Calu3 (cell line): ENCODE measurements at places on chromosomes 11 and 22.
A peak's percentile ranks its signal among the peaks of the same experiment; 100 is the strongest.

- H3K4me3 ChIP-seq: no peak overlapping the region
- H3K4me1 ChIP-seq: no peaks in the 10 kb centered on the region
- H3K27ac ChIP-seq: no peak overlapping the region
- no peaks in the 10 kb centered on the region for H3K27me3 ChIP-seq
Observed at GRCh38 chr22:25630447-25630846, 66.0 kb downstream of the GRK3 start.

GRCh38 chr11:43951231-43951630, 8.8 kb downstream of the C11orf96 start:
- H3K36me3 ChIP-seq: no peaks in the 10 kb centered on the region
- DNase-seq: no peak
- H3K27ac ChIP-seq: no peak overlapping the region
- peaks cover 26% of the 10 kb centered on the region for H3K4me1 ChIP-seq

GRCh38 chr11:3865388-3866193, 10.1 kb downstream of the STIM1 start:
- no peak for DNase-seq
- no peak overlapping the region for H3K4me3 ChIP-seq
- no peaks in the 10 kb centered on the region for H3K27me3 ChIP-seq

GRCh38 chr11:60252213-60253108, 9.5 kb upstream of the MS4A4E start:
- no peak for DNase-seq
- H3K27me3 ChIP-seq: no peaks in the 10 kb centered on the region
- peak overlapping the region; percentile 33 for H3K27ac ChIP-seq
- no peak overlapping the region for H3K4me3 ChIP-seq

- H3K4me3 ChIP-seq: no peak overlapping the region
- no peak overlapping the region for H3K27ac ChIP-seq
- no peaks in the 10 kb centered on the region for H3K4me1 ChIP-seq
- DNase-seq: no peak
- H3K36me3 ChIP-seq: no peaks in the 10 kb centered on the region
Observed at GRCh38 chr22:17492247-17492646, 71.1 kb upstream of the SLC25A18 start.

GRCh38 chr22:17257121-17258001, 38.1 kb upstream of the ADA2 start:
- no peak overlapping the region for H3K27ac ChIP-seq
- H3K36me3 ChIP-seq: no peaks in the 10 kb centered on the region
- no peak overlapping the region for H3K4me3 ChIP-seq

DNA sequence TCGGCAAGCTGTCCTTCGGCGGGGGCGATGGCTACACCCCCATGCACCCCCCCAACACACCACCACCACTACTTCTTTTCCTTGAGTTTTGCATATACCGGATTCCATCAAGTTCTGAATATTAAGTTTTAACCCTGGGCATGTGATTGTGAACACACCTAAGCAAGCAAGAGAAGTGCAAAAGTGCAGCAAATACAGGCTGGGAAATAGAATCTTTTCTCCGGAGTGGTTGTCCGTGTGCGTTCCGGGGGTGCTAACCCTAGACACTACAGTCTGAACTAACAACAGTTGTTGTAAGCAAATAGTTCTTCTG, 574 bp downstream of the PRSS23 start:
- H3K27me3 ChIP-seq: no peaks in the 10 kb centered on the region
- no peak overlapping the region for H3K27ac ChIP-seq
- DNase-seq: no peak
- H3K4me3 ChIP-seq: peak overlapping the region; percentile 74

GRCh38 chr22:32325416-32325801, 32.3 kb upstream of the RFPL3 start:
- H3K36me3 ChIP-seq: no peaks in the 10 kb centered on the region
- H3K27ac ChIP-seq: no peak overlapping the region
- H3K27me3 ChIP-seq: peaks cover 94% of the 10 kb centered on the region
- H3K4me1 ChIP-seq: no peaks in the 10 kb centered on the region
- H3K4me3 ChIP-seq: no peak overlapping the region
- no peak for DNase-seq

DNA sequence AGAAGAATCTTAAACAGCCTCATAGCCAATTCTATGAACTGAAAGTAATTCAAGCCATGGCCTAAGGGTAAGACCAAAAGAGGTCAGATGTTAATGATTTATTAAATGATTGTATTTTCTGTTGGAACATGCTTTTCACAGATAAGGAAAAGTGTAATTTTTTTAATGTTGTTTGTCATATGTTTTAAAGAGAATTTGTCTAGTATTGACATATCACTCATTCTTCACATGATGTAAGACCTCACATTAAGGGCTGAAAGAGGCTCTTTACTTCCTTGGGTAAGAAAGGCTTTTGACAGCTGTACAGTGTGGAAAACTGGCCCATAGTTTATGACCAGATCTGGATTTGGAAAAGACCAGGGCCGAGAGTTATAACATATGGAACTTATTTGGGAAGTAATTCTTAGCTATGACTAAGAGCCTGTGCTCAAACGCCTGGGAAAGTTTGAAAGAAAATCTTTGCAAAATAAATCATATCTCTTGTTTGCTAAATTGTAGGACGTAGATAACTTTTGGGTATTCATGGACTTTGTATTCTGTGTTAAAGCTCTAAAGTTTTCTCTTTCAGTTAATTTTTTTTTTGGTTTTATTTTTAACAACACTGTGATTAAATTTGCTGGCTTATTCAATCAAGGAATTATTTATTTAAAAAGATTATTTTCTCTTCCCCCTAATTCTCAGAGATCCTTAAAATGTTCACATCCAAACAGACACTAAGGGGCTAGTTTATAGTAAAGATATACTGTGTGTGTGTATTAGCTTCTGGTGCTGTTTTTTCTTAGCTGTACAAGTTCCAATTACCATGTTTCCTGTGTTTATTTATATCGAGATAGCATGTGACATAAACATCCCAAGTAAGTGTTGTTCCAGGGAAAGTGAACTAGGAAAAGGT, 162.2 kb downstream of the ARHGAP42 start:
- H3K27me3 ChIP-seq: no peaks in the 10 kb centered on the region
- no peak for DNase-seq
- H3K4me1 ChIP-seq: peaks cover 26% of the 10 kb centered on the region
- peak overlapping the region; percentile 60 for H3K27ac ChIP-seq

- H3K4me1 ChIP-seq: no peaks in the 10 kb centered on the region
- no peaks in the 10 kb centered on the region for H3K27me3 ChIP-seq
- no peak overlapping the region for H3K27ac ChIP-seq
- no peak for DNase-seq
- H3K36me3 ChIP-seq: peaks cover 5% of the 10 kb centered on the region
Observed at GRCh38 chr11:1881442-1882264, 10.0 kb downstream of the PRR33 start.

- H3K4me1 ChIP-seq: no peaks in the 10 kb centered on the region
- no peak overlapping the region for H3K27ac ChIP-seq
- H3K4me3 ChIP-seq: no peak overlapping the region
- H3K36me3 ChIP-seq: no peaks in the 10 kb centered on the region
- DNase-seq: no peak
Observed at GRCh38 chr11:1647901-1648652, 18.5 kb downstream of the KRTAP5-5 start.

DNA sequence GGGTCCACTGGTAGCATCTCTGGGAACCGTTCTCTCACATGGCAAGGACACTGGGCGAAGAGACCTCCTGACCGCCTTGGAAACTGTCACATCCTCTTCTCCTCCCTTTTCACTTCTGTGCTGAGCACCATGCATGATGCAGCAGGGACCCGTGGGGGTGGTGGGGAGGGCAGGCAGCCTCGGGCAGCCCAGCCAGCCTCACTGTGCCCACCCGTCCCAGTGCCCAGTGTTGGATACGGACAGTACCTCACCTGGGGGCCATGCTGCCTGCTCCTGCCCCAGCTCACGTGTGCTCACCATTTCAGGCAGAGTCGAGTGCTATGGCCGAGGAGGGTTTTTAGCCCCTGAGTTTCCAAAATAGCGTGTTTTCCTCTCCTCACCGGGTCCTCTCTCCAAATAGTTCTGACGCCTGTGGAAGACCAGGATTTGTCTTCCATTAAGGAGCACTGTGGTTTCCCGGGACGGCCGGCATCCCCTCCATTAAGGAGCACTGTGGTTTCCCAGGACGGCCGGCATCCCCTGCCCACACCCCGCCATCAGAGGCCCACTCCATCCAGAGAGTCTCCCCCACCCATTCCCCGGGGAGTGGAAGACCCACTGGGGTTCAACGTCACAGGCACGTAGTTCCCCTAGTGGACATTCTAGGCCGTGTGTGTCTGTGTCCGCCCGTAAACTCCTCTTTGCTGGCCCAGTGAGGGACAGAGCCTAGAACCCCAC, 22.4 kb downstream of the B3GAT1 start:
- H3K27me3 ChIP-seq: peaks cover 70% of the 10 kb centered on the region
- peaks cover 7% of the 10 kb centered on the region for H3K36me3 ChIP-seq
- H3K27ac ChIP-seq: no peak overlapping the region
- peaks cover 8% of the 10 kb centered on the region for H3K4me1 ChIP-seq
- H3K4me3 ChIP-seq: no peak overlapping the region
- no peak for DNase-seq

DNA sequence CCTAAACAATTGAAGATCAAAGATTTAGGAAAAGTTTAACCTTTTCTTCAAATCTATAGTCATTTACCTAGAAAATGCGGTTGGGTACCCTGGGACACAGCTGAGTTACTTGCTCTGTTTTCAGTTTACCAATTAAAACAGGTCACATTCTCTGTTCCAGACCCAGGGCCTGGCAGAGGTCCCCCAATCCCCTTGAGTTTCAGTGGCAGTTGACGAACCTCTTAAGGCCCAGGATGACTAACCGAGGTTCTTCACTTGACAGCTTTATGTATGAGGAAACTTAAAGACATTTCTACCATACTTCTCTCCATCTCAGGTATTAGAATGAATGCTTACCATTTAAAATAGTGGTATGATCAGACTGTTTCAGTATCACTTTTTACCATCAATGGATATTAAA, 16.3 kb downstream of the LDHAL6A start:
- H3K4me1 ChIP-seq: no peaks in the 10 kb centered on the region
- no peak overlapping the region for H3K4me3 ChIP-seq
- no peaks in the 10 kb centered on the region for H3K27me3 ChIP-seq
- no peak overlapping the region for H3K27ac ChIP-seq
- no peaks in the 10 kb centered on the region for H3K36me3 ChIP-seq
- DNase-seq: no peak

DNA sequence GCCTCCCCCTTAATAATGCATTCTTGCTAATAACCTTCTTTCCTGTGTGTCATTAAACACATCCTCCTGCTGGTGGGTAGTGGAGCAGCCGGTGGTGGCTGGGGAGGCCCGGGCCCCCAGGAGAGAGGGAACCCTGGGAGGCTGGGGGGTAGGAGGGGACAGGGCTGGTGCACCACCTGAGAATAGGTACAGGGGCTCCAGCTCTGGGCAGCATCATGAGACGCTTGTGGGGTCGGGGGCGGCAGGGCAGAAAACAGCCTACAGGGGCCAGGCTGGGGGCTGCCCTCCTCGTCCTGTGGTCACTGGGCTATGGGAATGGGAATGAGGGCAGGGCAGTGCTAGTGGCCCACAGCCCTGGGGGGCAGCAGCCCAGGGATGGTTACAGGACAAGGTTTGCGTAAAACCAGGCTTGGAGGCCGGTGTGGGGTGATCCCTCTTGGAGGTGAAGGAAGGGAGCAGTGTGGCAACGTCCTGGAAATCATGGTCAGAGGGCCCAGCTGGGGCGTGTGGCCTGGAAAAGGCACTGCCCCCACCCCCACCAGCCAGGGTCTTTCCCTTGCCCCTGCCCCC, 18.5 kb upstream of the CCDC188 start:
- H3K4me1 ChIP-seq: no peaks in the 10 kb centered on the region
- no peak overlapping the region for H3K4me3 ChIP-seq
- no peak for DNase-seq
- no peaks in the 10 kb centered on the region for H3K36me3 ChIP-seq
- peaks cover 65% of the 10 kb centered on the region for H3K27me3 ChIP-seq
- H3K27ac ChIP-seq: no peak overlapping the region

GRCh38 chr11:26193694-26194365, 138.1 kb upstream of the ANO3 start:
- DNase-seq: no peak
- peaks cover 8% of the 10 kb centered on the region for H3K36me3 ChIP-seq
- H3K27me3 ChIP-seq: no peaks in the 10 kb centered on the region
- peaks cover 20% of the 10 kb centered on the region for H3K4me1 ChIP-seq
- no peak overlapping the region for H3K4me3 ChIP-seq

- DNase-seq: no peak
- H3K4me3 ChIP-seq: peak overlapping the region; percentile 49
- peaks cover 85% of the 10 kb centered on the region for H3K36me3 ChIP-seq
- no peaks in the 10 kb centered on the region for H3K27me3 ChIP-seq
- peaks cover 58% of the 10 kb centered on the region for H3K4me1 ChIP-seq
Observed at GRCh38 chr22:24550902-24551435, 4.0 kb downstream of the GUCD1 start.
